Activated CD8-positive, alpha-beta memory T cell treated with anti-CD3 and anti-CD28 coated beads, Interleukin-2, amount 10 ng/mL, durations not matched to agents 7 days and 5 days (primary cell): ENCODE measurements at places on chromosomes 2 and 18. TPM values are rescaled to one million over a fixed set of nuclear protein-coding genes. Genes with fewer than 3 reads are reported as not detected.

NRP2 gene
- 0.26 TPM for total RNA-seq

ACVR1C gene
- total RNA-seq, result 1.2 TPM

TNFRSF11A gene
- 8.0 TPM for total RNA-seq

HRH4 gene
- not detected for total RNA-seq

SDC1 gene
- total RNA-seq, result not detected

DNER gene
- total RNA-seq, result not detected

KIF5C gene
- total RNA-seq, result 16.2 TPM

ASB18 gene
- total RNA-seq, result not detected

FHL2 gene
- total RNA-seq, result 4.1 TPM

PLEK gene
- 42.5 TPM for total RNA-seq

CDCA7 gene
- 74.4 TPM for total RNA-seq
